Keratinocyte (primary cell): ENCODE measurements at places on chromosomes 6 and 20.

DNA sequence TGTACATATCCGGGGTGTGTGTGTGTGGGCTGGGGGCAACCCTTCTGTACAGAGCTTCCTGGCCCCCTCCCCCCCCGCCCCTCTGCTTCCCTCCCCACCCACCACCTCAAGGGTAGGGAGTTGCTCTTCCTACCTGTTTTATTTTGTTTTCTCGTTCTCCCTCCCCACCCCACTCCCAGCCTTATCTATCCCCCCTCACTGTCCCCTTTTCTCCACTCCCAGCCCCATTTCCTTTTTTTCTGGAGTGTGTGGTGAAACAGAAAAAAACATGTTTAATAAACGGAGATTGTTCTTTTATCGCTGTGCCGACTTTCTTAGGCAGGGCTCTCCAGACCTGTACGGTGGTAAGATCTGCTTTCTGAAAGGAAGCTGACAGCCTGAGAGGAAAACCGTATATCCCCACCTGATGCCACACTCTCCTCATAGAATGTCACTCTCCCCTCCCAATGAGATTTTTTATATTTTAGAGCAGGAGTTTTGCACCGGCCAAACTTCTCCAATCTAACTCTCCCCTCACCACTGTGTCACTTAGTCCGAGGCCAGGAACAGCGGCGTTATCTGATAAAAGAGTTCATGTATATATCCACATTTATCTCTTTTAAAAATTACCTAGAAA, 875 bp upstream of the ZBTB9 start:
- no peak for DNase-seq

GRCh38 chr6:118344014-118344670, 204.0 kb upstream of the PLN start:
- no peak for DNase-seq

GRCh38 chr6:16762550-16763477, 1.6 kb upstream of the ATXN1 start:
- no peak for DNase-seq

DNA sequence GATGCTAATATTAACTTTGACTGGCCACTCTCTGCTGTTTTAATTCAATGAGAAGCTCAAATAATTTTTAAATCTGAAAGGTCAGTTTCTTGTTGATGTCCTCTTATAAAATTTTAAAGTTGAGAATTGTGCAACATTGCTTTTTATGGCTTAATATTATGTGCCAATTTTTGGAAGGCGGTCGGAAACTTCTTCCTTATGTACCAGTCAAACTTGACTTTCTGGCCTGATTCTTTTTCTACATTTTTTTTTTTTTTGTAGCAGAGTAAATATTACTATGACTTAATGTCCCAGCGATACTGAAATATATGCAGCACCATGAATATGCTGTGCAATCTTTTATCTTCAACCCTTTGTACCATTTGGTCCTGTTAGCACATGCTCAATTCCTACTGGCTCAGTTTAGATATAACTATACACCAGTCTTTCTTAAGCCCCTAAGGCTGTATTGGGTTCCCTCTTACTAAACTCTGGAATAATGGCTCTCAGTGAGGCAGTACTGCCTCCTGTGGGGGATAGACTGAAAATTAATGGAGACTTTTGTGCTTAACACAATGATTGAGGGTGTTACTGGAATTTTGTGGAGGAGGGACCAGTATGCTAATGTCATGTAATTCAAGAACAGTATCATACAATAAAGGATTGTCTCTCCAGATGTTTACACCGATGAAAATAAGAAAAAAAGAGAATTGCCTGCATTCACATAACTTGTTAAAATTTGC, 156.4 kb upstream of the SYNCRIP start:
- DNase-seq: no peak

DNA sequence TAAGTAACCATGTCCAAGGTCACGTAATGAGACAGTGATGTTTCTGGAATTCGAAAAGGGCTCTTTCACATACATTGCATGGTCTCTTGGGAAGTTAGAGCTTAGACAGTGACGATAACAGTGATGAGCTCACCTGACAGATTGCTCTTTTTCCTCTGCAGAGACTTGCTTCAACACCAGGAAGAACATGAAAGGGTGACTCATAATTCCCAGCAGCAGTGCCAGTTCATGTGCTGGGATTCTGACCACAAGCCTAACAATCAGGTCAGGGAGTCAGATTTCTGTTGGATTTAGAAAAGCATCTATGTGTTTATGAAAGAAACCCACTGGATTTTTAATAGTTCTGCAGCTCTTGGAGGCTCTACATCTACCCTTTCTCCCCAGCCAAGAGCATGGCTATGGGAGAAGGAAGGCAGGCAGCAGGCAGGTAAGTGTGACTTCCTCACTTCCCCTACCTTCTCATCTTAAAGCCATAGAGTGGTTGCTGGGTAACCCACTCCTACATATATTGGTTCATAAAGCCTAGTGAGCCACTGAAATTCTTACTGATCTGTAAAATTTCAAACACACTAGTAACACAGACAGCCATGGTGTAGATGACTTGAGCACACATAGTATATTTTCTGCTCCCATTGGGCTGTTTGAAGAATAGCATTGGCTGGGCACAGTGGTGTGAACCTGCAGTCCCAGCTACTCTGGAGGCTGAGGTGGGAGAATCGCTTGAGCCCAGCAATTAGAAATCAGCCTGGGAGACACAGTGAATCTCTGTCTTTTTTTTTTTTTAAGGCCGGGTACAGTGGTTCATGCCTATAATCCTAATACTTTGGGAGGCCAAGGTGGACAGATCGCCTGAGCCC, 44.4 kb upstream of the LOC128125822 start:
- peak; percentile 98 for DNase-seq
